ENCODE measurements at places on chromosomes 7 and 10. TPM values are rescaled to one million over a fixed set of nuclear protein-coding genes. Genes with fewer than 3 reads are reported as not detected.

The EPHA1 gene
- not detected for total RNA-seq

The MMP21 gene
- total RNA-seq: not detected

The PPP1R9A gene
- 0.16 TPM for total RNA-seq

The TAC1 gene
- total RNA-seq: not detected

The MYL10 gene
- not detected for total RNA-seq

The RBP4 gene
- total RNA-seq: 2.1 TPM

The CRYGN gene
- total RNA-seq: not detected

The IMMP2L gene
- 9.2 TPM for total RNA-seq

The KLF14 gene
- total RNA-seq: not detected

The PLCE1 gene
- total RNA-seq: 3.2 TPM

The LIPK gene
- not detected for total RNA-seq

The CNTNAP2 gene
- under 0.01 TPM for total RNA-seq

The OR9A2 gene
- not detected for total RNA-seq

The AGMO gene
- 0.54 TPM for total RNA-seq

The TASOR2 gene
- 32.9 TPM for total RNA-seq

The BMPER gene
- total RNA-seq: 23.5 TPM

The CLDN3 gene
- total RNA-seq: not detected

The SPRN gene
- 1.3 TPM for total RNA-seq

The IDI2 gene
- not detected for total RNA-seq

The CHN2 gene
- total RNA-seq: 1.8 TPM

The LRIT1 gene
- total RNA-seq: not detected

The LRRN3 gene
- total RNA-seq: 0.18 TPM

The TCF7L2 gene
- 7.4 TPM for total RNA-seq

The TSPAN12 gene
- 0.72 TPM for total RNA-seq

The VPS37D gene
- total RNA-seq: 2.8 TPM

The UPK3B gene
- not detected for total RNA-seq

The HOXA9 gene
- not detected for total RNA-seq

The TNPO3 gene
- 32.9 TPM for total RNA-seq

The ASAH2 gene
- total RNA-seq: 7.3 TPM

The GBX1 gene
- total RNA-seq: not detected

The PDSS1 gene
- total RNA-seq: 5.0 TPM

The PLEKHS1 gene
- not detected for total RNA-seq

The BTBD16 gene
- total RNA-seq: not detected

The PRPS1L1 gene
- not detected for total RNA-seq

The LIPJ gene
- total RNA-seq: not detected

The LRMDA gene
- not detected for total RNA-seq

The RAPGEF5 gene
- 42.4 TPM for total RNA-seq

The CXCL12 gene
- 255 TPM for total RNA-seq

The CTAGE6 gene
- not detected for total RNA-seq

The AVPI1 gene
- total RNA-seq: 5.1 TPM

The AKR1E2 gene
- 3.8 TPM for total RNA-seq

The OPN1SW gene
- not detected for total RNA-seq

The SH2D4B gene
- not detected for total RNA-seq

Data from cardiac atrium fibroblast (primary cell).